ENCODE measurements at places on chromosomes 16 and 17. TPM values are rescaled to one million over a fixed set of nuclear protein-coding genes. Genes with fewer than 3 reads are reported as not detected.

The OR1A1 gene
- total RNA-seq: not detected

The KRTAP4-3 gene
- not detected for total RNA-seq

The PIMREG gene
- total RNA-seq: 3.3 TPM

The C16orf92 gene
- total RNA-seq: not detected

The TMED6 gene
- 1.4 TPM for total RNA-seq

The GRIN2A gene
- total RNA-seq: not detected

The SNX20 gene
- total RNA-seq: 26.6 TPM

Data from activated CD8-positive, alpha-beta memory T cell treated with anti-CD3 and anti-CD28 coated beads for 36 hours (primary cell).